ENCODE measurements at places on chromosomes 12 and 14. TPM values are rescaled to one million over a fixed set of nuclear protein-coding genes. Genes with fewer than 3 reads are reported as not detected.

ANHX gene
- not detected for total RNA-seq

AICDA gene
- not detected for total RNA-seq

E2F7 gene
- total RNA-seq = 5.2 TPM

BATF gene
- not detected for total RNA-seq

CPM gene
- 34.0 TPM for total RNA-seq

TRHDE gene
- total RNA-seq = 22.0 TPM

GUCY2C gene
- total RNA-seq = not detected

VEZT gene
- total RNA-seq = 54.5 TPM

CDCA3 gene
- total RNA-seq = 36.3 TPM

All from myometrial cell (primary cell).